BE2C (cell line): ENCODE measurements at places on chromosomes 2 and 18.

DNA sequence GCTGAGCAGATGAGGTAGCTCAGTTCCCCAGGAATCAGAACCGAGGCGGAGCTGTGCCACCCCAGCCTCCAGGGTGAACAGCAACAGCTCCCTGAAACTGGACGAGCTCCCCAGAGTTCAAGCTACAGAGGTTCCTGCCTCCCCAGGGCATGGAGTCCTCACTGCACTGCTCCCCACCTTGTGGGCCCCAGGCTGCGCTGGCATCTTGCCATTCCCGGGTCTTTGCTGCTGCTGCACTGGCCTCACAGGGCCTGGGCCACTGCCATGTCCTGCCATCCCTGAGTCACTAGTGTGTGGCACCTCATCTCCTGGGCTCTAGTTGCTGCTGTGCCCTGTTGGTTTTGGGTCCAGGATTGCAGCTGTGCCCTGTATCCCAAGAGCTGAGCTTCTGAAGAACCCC, 166.9 kb downstream of the SNTG2 start:
- DNase-seq, result no peak

DNA sequence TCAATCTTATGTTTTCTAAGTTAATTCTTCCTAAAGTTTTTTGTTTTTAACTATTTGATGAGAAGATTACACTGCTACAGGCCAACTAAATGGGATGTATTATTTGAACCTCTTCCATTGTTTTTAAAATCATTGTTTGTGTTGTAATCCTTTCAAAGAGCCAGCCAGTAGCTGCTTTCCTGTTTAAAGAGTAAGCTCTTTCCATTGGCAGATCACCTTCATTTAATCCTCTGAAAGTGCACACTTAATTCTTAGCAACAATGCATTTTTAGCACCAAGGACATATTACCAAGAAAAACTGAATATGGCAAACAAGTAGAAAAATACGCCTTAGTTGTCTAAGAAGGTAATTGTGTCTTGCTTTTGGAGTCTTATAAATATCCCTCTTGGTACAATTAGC, 54.0 kb downstream of the MEIS1 start:
- DNase-seq, result no peak

DNA sequence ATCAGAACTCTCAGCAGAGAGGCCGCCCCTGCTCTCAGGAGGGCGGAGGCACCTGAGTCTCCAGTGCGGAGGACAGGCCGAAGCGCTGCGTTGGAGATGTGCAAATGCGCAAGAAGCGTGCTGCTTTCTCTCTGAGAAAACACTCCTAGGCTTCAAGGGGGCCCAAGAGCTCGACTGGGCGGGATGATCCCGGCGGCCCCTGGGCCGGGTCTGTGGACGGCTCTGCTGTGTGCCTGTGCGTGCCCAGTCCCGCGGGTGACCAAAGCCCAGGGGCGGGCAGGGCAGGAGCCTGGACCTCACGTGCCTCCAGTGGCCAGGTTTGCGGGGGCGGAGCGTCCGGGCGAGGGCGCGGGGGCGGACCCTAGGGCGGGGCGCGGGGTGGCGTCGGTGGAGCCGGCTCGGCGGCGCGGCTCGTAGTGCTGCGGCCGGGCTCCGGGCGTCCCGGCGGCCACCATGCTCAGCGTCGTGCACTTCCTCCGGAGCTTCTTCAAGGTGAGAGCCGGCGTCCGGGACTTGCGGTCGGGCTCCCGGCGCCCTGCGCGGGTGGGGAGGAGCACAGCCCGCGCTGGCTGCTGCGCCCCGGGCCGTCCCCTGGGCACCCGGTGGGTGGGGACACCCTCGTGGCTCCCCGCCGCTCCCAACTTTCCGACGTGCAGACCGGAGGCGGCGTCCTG, at the start of gene ARHGEF4:
ARHGEF4 (plus strand) TSS at position 414 of the 674 bp plus-strand sequence; CDS start at position 454, 40 bp downstream.
- peak; percentile 28 for DNase-seq

DNA sequence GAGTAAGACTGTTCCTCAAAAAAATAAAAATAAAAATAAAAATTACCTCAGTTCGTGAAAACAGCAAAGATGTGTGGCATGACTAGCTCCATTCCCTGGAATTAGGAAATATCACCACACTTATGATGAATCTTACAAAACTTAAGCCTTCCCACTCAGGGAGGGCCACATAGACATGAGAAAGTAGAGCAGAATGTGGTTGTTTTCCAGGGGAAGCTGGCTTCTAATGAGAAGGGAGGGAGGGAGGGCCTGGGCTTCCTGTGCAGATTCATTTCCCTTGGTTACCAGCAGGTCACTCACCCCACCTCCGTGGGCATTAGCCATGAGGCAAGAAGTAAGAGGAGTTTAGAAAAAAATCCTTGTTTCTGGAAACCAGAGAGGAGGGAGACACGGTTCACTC, 95.9 kb upstream of the RMDN2 start:
- DNase-seq, result no peak

DNA sequence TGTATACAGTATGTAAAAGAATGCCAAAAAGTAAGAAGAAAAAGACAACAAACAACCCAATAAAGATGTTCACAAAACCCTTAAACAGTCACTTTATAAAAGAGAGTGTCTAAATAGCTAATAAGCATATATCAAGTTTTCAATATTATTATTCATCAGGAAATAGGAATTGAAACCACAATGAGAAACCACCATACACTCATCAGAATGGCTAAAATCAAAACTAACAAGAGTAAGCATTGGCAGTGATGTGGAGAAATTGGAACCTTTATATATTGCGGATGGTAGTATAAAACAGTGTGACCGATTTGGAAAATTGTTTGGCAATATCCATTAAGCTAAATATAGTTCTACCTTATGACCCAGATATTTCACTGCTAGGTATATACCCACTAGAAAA, 20.5 kb upstream of the TGFA start:
- DNase-seq, result no peak

GRCh38 chr2:172251231-172251630, 148.5 kb upstream of the DLX2 start:
- no peak for DNase-seq

DNA sequence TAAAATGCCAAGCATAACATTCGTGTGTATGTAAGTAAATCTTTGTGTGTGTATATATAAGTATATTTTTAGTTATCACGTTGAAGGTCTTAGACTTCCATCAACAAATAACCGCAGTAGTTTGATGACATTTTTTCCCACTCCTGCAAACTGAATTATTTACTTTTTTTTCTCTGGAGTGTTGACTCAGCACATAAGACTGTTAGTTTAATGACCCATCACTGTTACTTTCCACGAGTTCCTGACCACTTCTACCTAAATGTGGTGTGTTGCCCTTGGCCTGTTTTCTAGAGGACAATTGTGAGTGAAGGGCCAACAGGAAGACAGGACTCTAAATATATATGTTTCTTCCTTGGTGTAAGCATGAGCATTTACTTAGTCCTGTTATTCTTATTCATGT, 71.3 kb upstream of the TXNDC2 start:
- no peak for DNase-seq

GRCh38 chr2:128424406-128425171, 105.9 kb upstream of the HS6ST1 start:
- DNase-seq, result peak; percentile 61

- no peak for DNase-seq
Measured at GRCh38 chr2:213021971-213022899, 129.2 kb downstream of the IKZF2 start.

DNA sequence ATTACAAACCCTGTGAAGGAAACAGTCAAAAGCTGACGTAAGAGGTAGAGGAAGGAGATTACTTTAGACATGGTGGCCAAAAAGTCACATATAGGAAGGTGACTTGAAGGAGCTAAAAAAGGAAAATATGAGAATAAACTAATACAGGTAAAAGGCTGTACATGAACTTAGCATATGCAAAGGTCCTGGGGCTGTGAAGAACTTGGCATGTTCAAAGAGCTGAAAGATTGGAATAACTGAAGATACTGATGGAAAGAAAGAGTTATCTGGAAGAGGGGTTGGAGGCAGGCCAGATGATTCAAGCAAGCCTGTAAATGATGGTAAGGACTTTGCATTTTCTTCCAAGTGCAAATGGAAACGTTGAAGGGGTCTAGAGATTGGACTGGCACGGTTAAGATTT, 13.2 kb downstream of the IL36A start:
- no peak for DNase-seq

DNA sequence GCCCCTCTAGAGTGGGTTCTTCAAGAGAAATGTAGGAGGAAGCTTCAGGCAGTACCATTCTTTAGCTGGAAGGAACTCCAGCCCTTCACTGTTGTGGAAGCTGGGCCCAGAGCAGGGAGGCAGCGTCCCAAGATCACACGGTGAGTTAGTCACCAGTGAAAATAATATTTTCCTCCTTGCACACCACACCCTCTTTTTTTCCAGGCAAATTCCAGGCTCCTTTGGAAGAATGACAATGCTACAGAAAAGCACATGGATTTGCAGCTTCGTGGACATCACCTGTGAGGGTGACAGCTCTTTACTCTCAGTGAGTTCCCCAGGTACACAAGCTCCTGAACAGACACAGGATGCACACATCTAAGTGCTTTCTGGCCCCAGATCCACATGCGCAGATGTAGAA, 157.1 kb downstream of the COL6A3 start:
- no peak for DNase-seq

DNA sequence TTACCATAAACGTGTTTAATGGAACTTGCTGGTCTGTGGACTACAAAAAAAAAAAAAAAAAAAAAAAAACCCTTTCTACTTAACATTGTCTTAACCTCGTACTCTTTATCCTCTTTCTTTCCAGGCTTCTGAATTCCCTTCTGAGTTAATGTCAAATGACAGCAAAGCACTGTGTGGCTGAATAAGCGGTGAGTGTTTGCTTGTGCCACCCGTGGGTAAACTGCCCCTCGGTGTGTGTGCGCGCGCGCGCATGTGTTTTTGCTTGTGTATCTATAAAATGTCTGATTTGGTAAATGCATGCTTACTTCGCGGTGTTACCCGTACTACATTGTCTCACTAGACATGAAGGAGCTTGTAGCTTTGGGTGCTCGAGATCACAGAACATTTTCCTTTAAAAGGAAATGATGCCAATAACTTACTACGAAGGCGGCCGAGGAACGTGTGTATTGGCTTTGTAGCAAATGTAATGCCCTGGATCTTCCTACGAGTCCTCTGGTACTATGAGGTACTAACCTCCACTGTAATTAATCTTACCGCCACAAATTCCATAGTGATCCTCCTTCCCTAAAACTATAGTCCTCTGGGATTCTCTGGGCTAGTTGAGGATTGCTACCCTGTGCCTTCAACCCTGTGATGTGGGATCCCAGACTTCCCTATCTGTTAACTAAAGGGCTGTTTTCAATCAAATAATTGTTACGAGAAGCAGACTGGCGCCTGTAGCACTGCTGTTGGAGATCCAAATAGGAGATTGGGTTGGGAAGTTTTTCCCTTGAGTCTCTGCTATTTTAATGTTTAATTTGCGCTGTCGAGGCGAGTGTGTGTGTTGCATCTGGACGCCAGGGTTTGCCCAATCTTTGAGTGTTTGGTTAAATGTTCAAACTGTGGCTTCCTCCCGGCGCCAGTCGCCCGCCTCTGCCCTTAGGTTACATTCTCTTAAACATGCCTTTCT, 1.1 kb downstream of the ID2 start:
- peak; percentile 79 for DNase-seq

GRCh38 chr2:39733070-39733674, 45.9 kb downstream of the THUMPD2 start:
- DNase-seq, result no peak

- no peak for DNase-seq
Measured at GRCh38 chr2:126399001-126399400, 257.0 kb upstream of the GYPC start.

GRCh38 chr2:128522829-128523228, 204.2 kb upstream of the HS6ST1 start:
- DNase-seq, result no peak

DNA sequence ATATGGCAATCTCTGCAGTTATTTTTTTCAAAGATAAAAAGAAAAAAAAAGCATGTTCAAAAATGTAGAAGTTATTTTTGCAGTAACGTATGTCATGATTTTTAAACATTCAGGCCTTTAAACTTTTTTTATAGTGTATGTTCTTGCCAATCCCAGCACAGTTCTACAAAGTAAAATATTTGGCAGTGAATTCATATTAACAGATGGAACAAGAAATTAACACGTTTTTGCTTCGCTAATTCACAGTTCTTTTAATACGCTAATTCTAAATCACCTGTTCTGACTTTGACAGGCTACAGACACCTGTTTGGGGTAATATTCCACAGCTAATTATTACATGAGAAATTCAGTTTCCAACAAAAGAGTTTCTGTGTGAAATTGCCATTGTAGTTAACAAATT, 183.2 kb downstream of the ARHGAP15 start:
- no peak for DNase-seq

- no peak for DNase-seq
Measured at GRCh38 chr2:134269230-134269629, 15.4 kb downstream of the MGAT5 start.

- no peak for DNase-seq
Measured at GRCh38 chr18:51361130-51361860, 163.8 kb upstream of the MEX3C start.

- no peak for DNase-seq
Measured at GRCh38 chr2:23706613-23707078, 220.3 kb downstream of the ATAD2B start.
